ENCODE measurements at places on chromosomes 7 and 10. TPM values are rescaled to one million over a fixed set of nuclear protein-coding genes. Genes with fewer than 3 reads are reported as not detected.

The ZNF804B gene
- total RNA-seq = not detected

The RBP3 gene
- total RNA-seq = not detected

The DNAH11 gene
- total RNA-seq = 3.0 TPM

The USP54 gene
- 7.8 TPM for total RNA-seq

The FOXK1 gene
- 32.2 TPM for total RNA-seq

The EVX1 gene
- total RNA-seq = not detected

The CNTNAP2 gene
- total RNA-seq = not detected

The SLC16A12 gene
- not detected for total RNA-seq

The MINDY4 gene
- 3.8 TPM for total RNA-seq

The CCL24 gene
- not detected for total RNA-seq

The SPDYE6 gene
- total RNA-seq = not detected

The TMEM196 gene
- total RNA-seq = not detected

Measured in epithelial cell of umbilical artery (primary cell).